Fibroblast of skin of right quadriceps (primary cell): ENCODE measurements at places on chromosomes 7 and 10.

DNA sequence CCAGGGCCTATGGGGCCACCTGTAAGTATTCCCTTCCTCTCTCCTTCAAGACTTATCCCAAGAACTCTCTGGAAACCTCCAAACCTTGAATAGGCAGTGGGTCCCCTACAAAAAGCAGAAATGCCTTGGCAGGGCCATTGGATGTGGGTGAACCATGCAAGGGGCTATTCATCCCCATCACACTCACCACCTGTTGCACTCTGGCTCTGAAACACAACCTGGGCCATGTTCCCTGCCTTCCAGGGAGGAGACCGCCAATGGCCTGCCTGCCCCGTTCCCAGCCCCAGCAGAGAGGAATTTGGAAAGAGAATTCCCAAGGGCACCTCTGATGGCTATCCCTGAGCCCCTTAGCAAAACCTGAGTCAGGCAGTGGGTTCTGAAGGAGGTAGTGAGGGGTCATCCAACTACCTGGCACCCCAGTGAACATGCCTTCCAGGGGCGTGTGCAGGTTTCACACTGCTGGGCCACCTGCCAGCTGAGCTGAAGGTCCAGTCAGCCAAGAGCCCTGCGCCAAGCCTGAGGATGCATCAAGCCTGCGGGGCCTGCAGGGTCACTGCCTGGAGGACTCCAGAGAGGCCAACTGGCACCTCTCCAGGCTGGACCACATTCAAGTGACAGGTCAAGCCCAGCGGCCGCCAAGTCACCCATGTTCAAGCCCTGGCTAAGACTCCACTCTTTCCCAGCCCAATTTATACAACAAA lies 101.3 kb downstream of the COL13A1 start:
- DNase-seq = no peak

GRCh38 chr7:155984609-155985405 lies 172.5 kb upstream of the SHH start:
- DNase-seq = no peak

DNA sequence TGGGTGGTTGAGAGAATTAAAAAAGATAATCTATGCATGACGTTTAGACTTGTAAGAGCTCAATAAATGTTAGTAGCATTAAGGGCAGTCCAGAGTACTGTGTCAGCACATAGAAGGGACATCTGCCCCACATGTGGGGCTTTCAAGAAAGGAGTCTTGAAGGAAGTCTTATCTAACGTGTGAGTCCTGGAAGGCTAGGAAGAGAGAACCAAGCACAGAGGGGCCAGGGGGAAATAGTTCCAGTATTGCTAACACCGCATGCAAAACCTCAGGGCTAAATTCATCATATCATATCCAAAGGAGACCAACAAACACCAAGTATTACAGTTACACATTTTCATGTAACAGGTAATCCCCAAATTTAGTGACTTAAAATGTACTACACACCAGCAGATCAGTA lies 122.7 kb downstream of the AOAH start:
- no peak for DNase-seq

- peak; percentile 18 for DNase-seq
Observed at GRCh38 chr10:90571481-90572258, 286.2 kb downstream of the HTR7 start.

DNA sequence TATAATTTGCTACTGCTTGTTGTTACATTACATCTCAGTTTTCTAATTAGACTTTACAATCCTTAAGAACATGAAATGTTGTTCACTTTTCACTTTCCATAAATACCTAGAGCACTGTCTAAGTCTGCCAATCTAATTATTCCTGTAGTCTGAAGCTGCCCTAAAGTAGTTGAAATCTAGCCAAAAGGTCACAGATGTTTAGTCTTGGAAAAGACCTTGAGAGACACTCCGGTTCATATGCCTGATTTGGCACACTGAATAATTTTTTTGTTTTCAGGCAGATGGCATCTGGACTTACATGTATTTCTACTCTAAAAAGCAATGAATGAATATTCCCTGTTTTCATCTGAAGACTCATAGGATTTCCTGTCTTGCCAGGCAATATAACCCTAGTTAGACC lies 359.1 kb downstream of the ANKRD7 start:
- DNase-seq = no peak

GRCh38 chr7:84912993-84913635 lies 273.7 kb downstream of the SEMA3D start:
- no peak for DNase-seq

DNA sequence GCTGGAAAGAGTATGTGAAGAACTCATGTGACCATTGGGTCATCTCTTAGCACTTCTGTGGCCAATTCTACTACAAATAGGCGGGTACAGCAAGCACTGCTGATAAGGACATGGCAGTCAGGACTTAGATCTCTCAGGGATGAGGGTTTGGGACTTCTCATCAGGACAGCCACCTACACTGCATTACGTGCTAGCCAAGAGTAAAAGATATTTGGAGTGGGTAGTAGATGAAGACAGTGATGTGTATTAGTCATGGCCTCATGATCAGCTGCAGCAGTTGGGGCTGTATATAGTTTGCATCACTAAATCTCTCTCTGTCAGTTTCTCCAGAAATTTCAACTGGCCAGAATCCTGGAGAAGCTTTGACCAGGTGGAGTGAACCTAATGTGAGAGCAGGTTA lies 9.2 kb downstream of the TAS2R60 start:
- DNase-seq = no peak

DNA sequence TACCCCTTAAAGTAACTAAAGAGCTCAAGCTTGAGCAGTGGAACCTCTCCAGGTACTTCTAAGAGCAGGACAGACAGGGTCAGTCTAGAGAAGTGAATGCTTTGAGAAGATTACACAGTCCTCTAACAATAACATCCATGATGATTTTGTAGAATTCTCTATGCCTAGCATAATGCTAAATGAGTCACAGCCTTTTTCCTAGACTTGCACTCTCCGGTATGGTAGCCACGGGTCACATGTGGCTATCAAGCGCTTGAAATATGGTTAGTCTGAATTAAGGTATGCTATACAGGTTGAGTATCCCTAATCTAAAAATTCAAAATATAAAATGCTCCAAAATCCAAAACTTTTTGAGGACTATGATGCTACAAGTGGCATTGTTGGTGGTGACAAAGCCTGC lies 166.6 kb upstream of the MKLN1 start:
- peak; percentile 39 for DNase-seq

- no peak for DNase-seq
Observed at GRCh38 chr7:17097668-17098297, 200.7 kb upstream of the AHR start.

DNA sequence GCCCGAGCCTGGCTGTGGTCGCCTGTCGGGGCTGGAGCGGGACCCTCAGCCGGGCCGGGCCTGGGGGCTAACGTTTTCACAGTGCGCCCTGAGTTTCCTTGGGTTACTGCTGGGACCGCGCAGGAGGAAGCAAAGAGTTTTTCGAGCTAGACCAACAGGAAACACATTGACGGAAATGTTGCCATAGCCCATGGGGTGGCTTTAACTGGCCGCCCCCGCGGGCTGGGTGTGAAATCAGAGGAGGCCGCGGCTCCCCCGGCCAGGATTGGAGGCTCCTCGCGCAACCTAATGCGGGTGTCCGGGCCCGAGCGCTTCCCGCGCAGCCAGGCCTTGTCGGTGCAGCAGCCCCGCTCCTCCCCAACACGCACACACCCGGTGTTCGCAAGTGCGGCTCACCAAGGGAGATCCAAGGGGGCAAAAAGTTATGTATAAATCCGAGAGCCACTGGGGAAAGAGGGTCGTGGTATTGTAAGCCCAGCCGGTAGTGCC lies 1.9 kb downstream of the HHEX start:
- DNase-seq = no peak

DNA sequence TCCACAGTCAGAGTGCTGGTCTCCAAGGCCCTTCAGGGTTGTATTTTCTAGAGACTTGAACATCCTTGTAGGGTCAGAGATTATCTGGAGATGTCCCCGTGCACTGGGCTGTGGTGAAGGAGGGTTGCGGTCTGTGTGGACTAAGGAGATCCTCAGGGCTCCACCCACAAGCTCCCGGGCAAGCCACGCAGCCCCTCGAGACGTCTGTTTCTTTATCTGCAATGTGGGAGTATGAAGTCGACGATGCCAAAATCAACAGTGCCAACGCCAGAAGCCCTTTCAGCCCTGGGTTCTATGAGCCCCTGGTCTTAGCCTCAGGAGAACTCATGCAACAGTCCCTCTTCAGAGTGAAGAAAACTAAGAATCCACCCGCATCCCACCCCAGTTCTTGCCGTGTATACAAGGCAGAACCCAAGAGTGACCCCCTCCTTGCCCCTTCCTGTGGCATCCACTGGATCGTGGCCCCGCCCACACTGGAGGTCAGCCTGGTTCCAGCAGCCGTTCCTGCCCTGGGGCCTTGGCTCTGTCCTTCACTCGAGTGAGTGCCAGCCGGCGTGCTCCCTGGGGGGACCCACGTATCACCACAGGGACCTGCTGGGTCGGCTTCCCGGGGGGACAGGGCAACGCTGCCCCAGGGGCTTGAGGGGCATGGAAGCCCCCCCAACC lies 6.0 kb upstream of the SHH start:
- DNase-seq = no peak

DNA sequence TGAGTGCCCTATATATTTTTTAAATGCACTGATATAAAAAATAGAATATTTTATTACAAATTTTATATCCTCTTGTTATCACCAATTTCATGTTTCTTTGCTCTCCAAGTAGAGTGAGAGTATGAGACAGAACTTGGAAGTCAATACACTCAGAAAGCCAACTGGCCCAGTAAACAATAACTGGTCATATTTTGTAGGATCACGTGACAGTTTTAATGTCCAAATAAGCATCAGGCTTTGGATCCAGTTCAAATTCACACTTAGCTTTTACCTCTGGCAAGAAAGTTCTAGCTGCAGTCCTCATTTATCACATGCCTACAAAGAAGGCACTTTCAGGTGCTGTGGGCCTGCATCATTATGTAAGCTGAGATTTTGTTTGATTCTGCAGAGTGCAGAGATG lies 21.6 kb upstream of the TPK1 start:
- no peak for DNase-seq

DNA sequence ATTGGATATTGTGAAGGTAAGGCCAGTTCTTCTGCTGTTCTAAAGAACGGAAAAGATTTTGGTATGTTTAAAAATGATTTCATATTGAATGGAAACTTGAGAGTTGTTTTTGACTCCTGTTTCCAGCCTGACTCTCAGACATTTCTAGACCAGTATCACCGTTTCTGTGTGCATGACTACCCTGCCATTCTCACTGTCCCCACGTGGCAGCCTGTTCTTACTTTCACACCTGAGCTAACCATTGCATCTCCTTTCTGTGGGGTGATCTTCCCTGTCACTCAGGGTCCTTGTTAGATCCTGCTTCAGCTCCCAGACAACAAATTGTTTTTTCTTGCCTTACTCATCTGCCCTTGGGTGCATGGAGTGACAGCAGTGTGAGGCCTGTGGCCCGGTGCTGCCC lies 38.9 kb downstream of the GLRX3 start:
- DNase-seq = no peak
